ENCODE measurements at places on chromosomes 7 and 10.

DNA sequence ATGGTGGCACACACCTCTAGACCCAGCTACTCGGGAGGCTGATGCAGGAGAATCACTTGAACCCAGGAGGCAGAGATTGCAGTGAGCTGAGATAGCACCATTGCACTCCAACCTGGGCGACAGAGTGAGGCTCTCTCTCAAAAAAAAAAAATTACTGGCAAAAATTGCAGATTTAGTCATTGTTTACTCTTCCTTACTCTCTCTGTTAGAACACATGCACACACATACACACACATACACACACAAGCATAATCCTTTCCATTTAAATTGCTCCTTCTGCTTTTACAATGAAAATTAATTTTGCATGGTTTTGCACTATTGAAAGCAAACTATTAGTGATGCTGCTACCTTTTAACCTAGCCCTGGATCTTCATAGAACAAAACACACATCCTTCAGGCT, 15.4 kb upstream of the UCN3 start:
- no peak for DNase-seq

GRCh38 chr7:137080516-137081203, 212.2 kb downstream of the CHRM2 start:
- DNase-seq: no peak

DNA sequence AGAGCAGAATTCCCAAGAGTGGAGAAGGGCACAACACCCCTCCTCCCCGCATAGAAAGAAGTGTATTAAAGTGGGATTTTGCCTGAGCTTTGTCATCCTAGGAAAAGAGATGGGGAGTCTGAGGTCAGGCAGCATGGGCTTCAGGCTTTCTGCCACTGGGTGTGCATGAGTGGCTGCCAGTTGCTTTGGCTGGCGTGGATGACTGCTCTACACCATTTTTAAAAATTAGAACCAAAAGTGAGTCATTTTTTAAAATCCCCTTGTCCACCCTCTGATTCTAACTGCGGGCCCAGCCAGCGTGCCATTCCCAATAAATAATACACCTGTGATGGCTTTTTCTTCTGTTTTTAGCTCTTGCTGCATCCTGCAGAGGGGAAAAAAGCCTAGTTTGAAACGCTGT, 13.4 kb downstream of the SLC29A3 start:
- no peak for DNase-seq

GRCh38 chr7:140649556-140650205, 9.1 kb upstream of the DENND2A start:
- DNase-seq: no peak

- DNase-seq: no peak
These were observed 245.6 kb upstream of the FZD8 start for GRCh38 chr10:35887685-35888084.

DNA sequence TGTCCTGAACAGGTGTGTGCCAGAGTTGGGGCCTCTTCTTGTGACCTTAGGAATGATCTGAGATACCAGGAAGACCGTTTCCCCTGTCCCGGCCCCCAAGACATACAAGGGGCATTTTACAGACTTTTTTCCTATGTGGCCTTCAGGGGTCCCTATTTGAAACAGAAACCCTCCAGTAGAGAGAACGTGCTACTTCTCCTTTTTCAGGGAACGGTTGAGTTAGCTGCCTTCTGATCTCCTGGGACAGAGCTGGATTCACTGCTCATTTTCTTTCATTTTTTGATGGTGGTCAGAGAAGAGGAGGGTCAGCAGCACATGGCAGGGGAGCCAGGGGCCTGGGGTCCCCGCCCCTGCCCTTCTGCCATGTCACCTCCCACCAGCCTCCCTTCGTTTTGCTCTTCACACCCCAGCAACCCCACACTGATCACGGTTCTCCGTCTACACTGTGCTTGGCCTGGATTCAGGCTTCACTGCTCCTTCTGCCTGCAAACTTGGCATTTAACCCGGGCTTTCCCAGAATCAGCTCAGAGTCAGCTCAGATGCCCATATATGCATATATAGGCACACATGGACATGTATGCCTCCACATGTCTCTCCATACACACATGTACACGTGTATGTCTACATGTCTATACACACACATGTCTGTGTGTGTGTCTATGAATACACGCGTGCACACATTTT, 138.1 kb upstream of the BTBD16 start:
- DNase-seq: no peak

GRCh38 chr10:124032971-124033886, 60.2 kb downstream of the CHST15 start:
- peak; percentile 23 for DNase-seq

- DNase-seq: no peak
These were observed 101.4 kb downstream of the ITGB8 start for GRCh38 chr7:20432071-20432470.

- DNase-seq: no peak
These were observed 172.2 kb upstream of the FERD3L start for GRCh38 chr7:19317461-19317860.

GRCh38 chr10:22345301-22346095, at the start of gene SPAG6:
Gene SPAG6, plus strand, starts transcription at chr10:22345496. Its CDS starts 116 bp downstream, at chr10:22345612.
- no peak for DNase-seq

DNA sequence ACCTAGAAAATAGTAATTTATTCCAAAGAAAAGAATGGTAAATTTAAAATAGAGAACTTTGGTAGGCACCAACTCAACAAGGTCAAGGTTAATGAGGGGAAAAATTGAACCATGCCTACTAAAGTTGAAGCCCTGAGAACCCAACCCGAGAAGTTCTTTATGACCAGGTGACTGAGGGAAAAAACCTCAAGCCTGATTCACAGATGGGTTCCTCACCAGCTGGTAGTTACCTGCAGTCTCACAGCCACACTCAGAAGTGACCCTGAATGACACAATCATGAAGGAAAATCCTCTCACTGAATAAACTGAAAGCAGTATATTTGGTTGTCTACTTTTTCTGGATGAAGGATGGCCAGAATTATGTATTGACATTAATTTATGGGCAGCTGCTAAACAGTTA, 7.0 kb downstream of the C10orf67 start:
- DNase-seq: no peak

- DNase-seq: no peak
These were observed 80.4 kb downstream of the ZNF248 start for GRCh38 chr10:37777056-37777455.

- DNase-seq: no peak
These were observed at the start of gene CD36 for GRCh38 chr7:80637911-80638765. Gene CD36, plus strand, starts transcription at chr7:80638642. Its CDS starts 8,099 bp downstream, at chr7:80646741.

DNA sequence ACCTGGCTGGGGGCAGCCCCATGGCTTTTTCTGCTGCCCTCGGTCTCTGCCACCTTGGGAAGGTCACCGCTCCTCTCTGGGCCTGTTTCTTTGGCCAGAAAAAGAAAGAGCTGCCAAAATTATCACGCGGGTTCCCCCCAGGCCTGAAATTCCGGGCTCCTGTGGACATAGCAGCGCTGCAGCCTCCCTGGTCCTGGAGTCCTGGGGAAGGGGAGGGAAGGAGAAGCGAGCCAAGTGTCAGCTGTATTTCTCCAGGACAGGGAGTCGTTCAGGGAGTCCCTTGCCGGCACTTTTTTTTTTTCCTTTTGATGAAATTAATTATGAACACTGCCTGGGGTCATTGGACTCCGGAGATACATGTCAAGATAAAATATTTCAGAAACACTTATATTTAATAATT, 152.3 kb upstream of the GPR26 start:
- DNase-seq: no peak

GRCh38 chr10:520402-520787, 169.1 kb downstream of the DIP2C start:
- DNase-seq: no peak

DNA sequence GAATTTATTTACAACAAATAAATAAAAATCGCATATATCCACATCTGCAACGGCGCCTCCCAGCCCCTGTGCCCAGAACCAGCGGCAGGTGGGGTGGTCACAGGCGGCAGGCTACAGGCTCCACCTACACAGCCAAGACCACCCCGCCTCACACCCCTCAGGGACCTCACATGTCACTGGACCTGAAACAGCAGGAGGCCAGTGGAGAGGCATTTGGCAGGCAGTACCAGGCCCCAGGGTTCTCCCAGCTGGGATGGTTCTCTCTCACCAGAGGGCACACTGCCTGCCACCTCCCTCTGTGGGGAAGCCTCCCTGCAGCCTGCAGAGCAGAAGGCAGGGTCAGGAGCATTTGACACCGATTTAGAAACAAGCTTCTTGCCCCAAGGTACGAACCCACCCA, 81.5 kb downstream of the MAD1L1 start:
- no peak for DNase-seq

- no peak for DNase-seq
These were observed 275.0 kb downstream of the PTEN start for GRCh38 chr10:88138319-88138848.

- no peak for DNase-seq
These were observed 816 bp downstream of the PSMG3 start for GRCh38 chr7:1569016-1569415.

DNA sequence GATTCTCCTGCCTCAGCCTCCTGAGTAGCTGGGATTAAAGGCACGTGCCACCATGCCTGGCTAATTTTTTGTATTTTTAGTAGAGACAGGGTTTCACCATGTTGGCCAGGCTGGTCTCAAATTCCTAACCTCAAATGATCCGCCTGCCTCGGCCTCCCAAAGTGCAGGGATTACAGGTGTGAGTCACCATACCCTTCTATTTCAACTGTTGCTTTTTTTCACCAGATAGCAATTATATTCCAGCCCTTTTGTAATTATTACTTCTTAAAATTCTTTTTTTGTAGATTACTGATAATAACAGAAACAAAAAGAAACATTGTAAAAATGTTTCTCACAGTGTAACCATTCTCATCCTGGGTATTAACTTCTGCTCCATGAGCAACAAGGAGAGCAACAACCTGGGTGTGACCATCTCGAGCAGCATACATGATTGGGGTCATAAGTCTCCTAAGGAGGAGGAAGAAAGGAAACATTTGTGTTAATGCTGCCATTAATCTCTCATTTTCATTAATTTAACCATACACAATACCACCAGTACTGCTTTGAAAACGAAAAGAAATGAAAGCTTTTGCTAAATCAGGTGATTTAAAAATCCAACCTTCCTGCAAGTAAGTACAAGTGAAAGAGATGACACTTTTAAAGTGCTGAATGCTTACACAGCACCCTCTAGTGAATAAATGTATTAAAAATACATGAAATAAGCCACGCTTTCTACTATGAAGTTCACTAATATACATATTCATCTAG, 41.8 kb downstream of the ASZ1 start:
- DNase-seq: no peak

DNA sequence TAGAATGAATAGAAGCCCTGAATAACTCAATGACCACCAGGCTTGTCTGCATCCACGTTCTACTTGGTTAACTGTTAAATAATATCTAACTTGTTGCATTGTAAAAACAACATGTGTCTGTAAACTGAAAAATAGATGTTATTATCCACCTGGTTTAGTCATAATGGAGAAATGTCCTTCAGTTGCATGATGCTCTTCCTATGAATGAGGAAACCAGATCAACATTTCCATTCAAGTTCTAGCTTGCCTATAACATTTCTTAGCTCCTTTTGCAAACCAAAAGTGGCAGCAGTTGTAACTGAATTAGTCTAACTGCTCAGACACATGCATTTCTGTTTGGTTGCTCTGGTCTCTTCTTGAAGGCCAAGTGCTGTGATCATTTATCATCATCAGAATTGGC, 62.9 kb upstream of the BET1 start:
- no peak for DNase-seq

- no peak for DNase-seq
These were observed 610.6 kb downstream of the SDK1 start for GRCh38 chr7:3911685-3912084.

- no peak for DNase-seq
These were observed 92.4 kb downstream of the TPST1 start for GRCh38 chr7:66297579-66297978.

DNA sequence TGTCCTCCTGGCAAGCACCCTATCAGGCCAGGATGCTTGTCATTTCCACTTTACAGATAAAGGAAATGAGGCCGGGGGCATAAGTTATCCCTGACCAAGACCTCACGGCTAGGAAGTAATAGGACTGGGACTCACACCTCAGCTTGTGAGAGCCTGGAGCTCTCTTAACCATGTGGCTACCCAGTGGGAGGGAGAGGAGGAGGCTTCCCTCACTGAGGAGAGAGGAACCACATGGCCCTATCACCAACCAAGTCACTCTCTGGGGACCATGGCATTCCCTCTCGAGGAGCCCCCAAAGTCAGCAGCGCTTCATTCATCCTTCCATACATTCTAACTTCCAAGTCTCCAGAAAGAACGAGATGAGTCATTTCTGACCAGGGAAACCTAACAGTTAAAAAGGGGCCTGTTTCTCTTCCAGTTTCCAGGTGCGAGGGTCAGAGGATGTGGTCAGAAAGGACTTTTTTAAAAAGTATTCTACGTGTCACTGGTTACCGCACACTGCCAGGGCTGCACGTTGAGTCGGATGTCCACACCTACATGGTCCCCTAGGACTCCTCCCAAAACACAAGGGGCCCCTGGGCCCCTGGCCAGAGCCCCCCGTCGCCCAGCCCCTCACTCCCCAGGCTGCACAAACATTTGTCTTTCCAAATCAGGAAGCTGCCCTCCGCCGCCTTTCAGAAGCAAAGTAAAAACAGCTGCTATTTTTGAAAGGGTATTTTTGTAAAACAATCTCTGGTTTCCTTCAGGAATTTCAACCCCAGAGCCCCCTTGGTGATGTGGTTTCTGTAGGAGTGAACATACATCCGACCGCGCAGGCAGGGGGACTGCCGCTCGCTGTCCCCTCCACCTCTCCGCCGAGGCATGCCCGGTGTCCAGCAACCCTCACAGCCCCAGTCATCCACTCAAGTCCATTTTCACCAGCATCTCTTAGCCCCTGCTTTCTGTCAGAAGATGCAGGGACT, 128.2 kb upstream of the CHST15 start:
- no peak for DNase-seq

GRCh38 chr10:84012831-84013458, 126.4 kb upstream of the GHITM start:
- DNase-seq: no peak

- no peak for DNase-seq
These were observed 32.0 kb downstream of the SNX8 start for GRCh38 chr7:2282185-2282751.

DNA sequence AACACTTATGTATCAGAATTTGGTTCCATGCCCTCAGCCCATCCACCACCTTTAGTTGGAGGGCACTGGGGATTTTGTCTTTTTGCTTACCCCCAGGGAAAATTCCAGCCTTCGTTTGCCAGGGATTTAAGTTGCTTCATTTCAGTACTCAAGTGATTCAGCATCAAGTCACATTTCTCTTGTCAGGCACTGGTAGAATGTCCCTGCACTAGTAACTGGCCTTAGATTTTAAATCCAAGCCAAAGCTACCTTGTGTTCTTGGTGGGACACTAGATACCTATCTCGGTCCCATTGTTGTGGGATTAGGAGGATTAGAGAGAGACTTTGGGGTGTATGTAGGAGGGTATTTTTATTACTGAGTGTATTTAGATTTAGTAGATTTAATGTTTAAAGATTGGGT, 613.1 kb downstream of the SUGCT start:
- no peak for DNase-seq

GRCh38 chr10:3217301-3217700, 44.7 kb upstream of the PITRM1 start:
- peak; percentile 67 for DNase-seq

- DNase-seq: no peak
These were observed 12.6 kb downstream of the MAFK start for GRCh38 chr7:1542841-1543747.

- DNase-seq: no peak
These were observed 47.4 kb downstream of the ALOX5 start for GRCh38 chr10:45421221-45422097.

GRCh38 chr7:17227766-17228490, 70.5 kb upstream of the AHR start:
- DNase-seq: no peak

- DNase-seq: no peak
These were observed 30.6 kb downstream of the MYL10 start for GRCh38 chr7:101598422-101598985.

All from non-pigmented ciliary epithelial cell (primary cell).